ENCODE measurements at places on chromosomes 4 and X.

DNA sequence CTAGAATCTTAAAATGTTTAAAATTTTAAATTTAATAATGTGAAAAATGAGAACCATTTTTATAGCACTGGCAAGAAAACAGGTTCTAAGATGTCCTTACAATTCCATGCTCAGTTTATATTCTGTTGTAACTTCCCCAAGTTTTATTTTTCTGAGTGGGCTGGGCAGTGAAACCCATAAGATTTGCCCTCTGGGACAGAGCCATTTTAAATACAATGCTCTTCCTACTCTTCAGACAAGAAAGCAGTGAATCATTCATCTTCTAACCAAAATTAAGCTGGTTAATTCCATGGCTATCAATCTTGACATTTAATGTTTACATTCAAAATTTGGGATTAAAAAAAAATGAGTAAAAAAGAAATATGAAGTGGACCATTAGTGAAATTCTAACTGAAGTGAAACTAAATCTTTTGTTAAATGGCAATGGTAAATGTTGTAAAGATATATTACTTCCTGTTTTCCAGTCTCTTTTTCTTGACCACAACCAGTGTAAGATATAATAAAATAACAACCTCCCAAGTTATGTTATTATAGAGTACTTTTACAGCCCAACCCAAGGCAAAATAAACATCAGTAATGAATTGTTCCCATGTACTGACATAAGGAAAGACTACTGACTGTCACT is 37.2 kb upstream of the PTPN13 start:
- no peak for DNase-seq

DNA sequence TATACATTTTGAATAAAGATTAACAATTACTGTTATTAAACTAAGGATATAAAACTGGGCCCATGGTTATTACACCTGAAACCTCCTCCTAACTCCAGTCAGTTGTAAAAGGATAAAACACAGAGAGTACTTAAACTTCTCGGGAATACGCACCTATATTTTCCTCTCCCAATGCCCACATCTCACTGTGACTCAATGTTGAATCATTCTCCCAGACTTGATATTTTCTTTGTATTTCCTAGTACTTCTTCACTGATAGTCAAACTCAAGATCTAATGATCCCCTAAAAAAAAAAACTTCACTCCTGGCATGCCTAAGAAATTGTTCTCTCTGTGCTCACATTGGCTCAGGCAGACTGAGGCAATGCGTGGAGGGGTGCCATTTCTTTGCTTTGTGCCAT is 212.5 kb upstream of the DKK2 start:
- no peak for DNase-seq

- peak; percentile 9 for DNase-seq
Measured at GRCh38 chr4:107757864-107758476, 37.9 kb upstream of the PAPSS1 start.

GRCh38 chr4:189499696-189500095 is 441.0 kb upstream of the FRG1 start:
- no peak for DNase-seq

GRCh38 chrX:130524476-130525194 is 122.8 kb downstream of the RBMX2 start:
- no peak for DNase-seq

DNA sequence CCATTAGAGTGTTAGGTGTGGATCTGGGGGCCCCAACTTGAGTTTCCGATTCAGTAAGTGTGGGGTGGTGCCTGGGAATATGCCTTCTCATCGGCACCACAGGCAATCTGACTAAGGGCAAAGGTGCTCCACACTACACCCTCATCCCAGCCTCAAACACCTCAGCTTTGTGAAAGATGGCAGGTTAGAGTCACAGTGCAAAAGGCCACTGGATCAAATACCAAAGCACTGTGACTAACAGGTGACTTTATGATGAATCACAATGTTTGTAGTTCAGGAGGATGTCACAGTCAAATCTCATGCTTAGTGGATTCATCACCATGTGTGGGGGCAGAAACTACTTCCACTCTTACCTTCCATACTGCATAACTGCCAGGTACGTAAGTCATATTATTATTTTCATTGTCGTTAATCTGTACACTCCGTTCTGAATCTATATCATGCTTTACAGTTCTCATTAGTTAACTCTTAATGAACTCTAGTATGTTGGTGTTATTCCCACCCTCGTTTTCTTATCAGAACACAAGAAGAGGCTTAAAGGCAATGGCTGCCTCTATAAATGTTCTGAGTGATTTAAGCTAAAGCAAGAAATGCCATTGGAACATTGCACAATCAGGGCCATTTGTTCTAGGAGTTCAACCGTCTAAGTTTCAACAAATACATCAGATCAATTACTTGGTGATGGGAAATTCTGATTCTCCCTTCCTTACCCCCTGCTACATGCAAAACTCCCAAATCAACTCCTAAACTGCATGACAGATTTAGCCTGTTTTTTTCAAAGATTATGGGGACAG is 50.2 kb downstream of the PRKG2 start:
- DNase-seq: no peak

- DNase-seq: no peak
Measured at GRCh38 chr4:76703123-76703490, 194.8 kb downstream of the SOWAHB start.

GRCh38 chr4:70670332-70671014 is 4.2 kb upstream of the JCHAIN start:
- no peak for DNase-seq

DNA sequence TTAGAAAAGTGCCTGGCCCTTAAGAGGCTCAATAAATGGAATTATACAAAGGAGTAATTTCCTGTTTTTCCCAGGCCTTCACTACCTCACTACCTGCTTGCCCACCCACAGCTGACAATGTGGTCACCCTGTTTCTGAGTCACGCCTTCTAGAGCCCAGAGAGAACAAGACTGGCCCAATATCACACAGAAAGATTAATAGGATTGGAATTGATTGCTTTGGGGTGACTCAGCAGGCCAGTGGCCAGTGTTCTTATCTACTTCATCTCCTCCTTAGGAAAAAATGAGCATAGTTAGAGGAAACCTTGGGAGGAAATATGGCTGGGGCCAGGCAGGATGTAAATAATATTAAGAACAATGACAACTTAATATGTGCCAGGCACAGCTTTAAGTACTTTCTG is 4.5 kb upstream of the FGF16 start:
- no peak for DNase-seq
